Femur (tissue), 1 donor: ENCODE measurements at places on chromosomes 11 and 22.

- DNase-seq, result peak; percentile 60
Observed at GRCh38 chr11:110857892-110858546, 145.8 kb upstream of the ARHGAP20 start.

- no peak for DNase-seq
Observed at GRCh38 chr11:12090761-12091258, 19.6 kb upstream of the MICAL2 start.

- no peak for DNase-seq
Observed at GRCh38 chr11:77725433-77725832, 87.8 kb upstream of the CLNS1A start.

- DNase-seq, result no peak
Observed at GRCh38 chr11:32751381-32751780, 43.1 kb downstream of the CCDC73 start.

DNA sequence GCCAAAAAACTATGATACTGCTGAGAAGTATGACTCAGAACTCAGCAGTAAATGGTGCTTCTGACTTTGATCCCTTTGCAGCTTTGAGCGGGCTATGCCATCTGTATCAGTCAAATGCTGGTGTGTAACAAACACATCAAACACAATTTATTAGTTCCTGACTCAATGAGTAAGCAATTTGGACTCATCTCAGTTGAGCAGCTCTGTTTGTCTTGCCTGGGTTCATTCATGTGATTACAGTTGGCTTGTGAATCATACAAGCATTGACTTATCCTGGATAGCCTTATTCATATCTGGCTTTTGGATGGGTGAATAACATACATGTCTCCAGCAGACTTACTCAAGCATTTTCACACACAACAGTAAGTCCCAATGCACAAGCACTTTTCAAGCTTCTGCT is 858.8 kb downstream of the METTL15 start:
- DNase-seq, result no peak

DNA sequence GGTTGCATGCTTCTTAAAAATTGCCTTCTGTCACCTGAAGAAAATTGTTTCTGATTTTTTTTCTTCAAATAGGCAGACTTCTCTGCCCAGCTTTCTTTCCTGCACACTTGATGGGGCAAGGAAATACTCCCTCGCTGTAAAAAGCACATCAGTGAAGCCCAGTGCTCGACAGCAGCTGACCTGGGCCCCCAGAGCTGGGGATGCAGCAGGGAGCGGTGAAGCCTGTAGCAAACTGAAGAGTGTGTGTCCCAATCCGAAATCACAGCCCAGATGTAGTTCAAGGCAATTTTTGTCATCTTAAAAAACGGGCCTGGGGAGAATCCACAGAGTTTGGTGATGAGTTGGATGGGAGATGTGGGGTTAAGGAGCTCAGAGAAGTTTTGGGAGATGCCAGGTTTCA is 27.0 kb upstream of the MPPED1 start:
- no peak for DNase-seq

DNA sequence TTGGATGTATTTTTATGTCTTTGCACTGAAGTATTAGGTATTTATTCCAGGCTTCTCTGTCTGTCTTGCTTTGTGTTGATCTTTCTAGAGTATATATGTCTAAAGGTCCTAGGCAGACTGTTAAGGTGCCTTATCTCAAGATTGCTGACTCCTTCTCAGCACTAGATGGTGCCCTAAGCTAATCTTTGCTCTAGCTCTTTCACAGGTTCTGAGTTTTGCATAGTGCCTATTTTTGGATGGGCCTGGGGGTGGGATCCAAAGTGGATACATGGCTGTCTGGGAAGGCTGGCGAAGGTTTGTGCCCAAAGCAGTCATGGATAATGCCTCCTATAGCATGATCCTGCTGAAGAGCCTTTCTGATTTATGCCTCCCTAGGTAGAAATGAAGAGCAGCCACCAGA is 154.9 kb downstream of the TRPC6 start:
- DNase-seq, result no peak

- no peak for DNase-seq
Observed at GRCh38 chr11:9569588-9570164, 3.8 kb upstream of the WEE1 start.

DNA sequence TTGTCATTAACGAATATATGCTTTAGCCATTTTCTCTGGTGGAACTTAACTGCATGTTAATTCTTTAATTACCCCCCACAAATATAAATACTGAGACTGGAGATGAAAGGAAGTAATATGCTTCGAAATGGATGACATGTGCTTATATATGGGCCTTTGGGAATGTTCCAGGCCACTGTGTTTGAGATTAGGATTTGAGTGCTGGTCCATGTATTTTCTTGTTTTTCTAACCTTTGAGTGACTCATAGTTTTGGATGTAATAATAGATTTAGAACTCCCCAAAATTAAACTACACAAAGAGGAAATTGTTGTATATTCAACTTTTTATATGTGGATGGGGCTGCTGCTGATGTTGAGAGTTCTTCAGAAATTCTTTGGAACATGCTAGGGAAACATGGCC is 54.2 kb downstream of the EXT2 start:
- DNase-seq, result no peak

DNA sequence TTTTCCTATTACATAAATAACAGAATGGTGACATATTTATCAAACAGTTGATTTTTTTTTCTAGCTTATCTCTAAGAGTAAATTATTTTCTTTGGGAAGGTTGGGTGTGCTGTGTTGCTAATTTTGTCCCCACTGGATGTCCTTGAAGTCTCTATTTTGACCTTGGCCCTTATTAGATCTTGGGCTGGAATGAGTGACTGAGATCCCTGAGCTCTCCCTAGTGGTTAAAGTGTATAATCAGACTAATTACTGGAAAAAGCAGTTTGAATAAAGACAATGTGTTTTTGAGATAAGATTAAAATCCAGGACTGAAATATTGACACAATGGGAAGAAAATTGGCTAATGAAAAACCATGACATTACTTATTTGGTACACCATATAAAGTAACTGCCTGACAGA is 56.1 kb downstream of the AASDHPPT start:
- DNase-seq, result no peak

GRCh38 chr22:28395920-28396753 is 283.5 kb downstream of the TTC28 start:
- no peak for DNase-seq

DNA sequence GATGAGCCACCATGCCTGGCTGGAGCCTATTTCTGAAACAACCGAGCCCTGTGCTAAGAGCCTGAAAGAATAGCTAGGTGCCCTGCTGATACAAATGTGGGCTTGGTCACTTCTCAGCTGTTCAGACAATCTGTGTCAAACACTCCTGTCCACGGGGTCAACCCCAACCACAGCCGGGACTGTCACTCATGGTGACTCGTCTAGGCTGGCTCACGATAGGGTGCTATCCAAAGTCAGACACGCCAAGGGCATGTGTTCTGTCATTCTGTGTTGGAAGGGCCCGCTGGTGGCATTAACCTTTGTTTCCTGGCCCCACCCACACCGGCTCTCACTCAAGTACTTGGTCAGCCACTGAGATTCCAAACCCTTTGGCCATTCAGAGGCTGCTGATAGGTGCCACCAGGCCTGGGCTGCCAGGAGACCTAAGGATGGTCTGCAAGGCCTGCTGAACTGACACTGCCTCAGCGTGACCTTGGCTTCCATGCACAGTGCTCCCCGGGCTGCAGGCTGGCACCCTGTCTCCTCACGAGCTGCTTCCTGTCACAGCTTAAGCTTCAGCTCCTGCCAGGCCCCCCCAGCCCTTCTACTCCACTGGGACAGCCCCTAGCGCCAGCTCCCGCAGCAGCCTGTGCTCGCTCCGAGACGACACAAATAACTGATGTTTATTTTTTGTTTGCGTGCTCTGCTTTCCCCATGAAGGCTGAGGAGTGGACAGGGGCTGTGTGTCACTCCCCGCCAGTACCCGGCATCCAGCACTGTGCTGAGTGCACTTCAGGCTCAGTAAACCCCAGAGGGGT is 14.2 kb upstream of the CDC42BPG start:
- DNase-seq, result no peak

GRCh38 chr11:134634897-134635831 is 223.1 kb upstream of the B3GAT1 start:
- DNase-seq, result no peak

- no peak for DNase-seq
Observed at GRCh38 chr11:95531116-95531515, 258.5 kb downstream of the FAM76B start.
